ENCODE measurements at places on chromosomes 12 and 14.

GRCh38 chr12:14239350-14239934 is 126.0 kb upstream of the ATF7IP start:
- DNase-seq: peak; percentile 78

DNA sequence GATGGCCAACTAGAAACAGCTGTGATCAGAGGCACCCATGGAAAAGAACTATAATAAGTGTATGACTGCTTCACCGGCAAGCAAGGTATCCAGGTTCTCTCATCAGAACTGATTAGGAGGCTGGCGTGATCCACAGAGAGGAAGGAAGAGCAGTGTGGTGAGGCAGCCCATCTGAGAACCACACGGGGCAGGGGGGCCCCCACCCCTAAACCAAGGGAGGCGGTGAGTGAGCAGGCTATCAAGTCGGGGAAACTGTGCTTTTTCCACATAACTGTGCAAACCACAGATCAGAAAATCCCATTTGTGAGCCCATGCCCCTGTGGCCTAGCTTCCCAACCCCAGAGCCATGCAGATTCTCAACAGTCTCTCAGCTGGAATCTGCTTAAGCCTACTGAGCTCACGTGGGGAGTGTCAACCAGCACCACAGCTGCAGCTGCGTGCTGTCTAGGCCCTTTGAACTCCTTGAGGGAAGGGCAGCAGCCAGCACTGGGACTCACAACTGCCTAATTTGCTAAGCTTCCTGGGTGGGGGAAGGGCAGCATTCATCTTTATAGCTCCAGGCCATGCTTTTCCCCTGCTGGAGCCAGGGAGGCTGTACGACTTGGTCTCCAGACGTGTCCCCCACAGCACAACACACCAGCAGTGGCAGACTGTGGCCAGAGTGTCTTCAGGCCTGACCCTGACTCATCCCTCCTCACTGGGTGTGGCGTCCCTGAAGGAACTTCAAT is 444.4 kb upstream of the ATP2B1 start:
- no peak for DNase-seq

DNA sequence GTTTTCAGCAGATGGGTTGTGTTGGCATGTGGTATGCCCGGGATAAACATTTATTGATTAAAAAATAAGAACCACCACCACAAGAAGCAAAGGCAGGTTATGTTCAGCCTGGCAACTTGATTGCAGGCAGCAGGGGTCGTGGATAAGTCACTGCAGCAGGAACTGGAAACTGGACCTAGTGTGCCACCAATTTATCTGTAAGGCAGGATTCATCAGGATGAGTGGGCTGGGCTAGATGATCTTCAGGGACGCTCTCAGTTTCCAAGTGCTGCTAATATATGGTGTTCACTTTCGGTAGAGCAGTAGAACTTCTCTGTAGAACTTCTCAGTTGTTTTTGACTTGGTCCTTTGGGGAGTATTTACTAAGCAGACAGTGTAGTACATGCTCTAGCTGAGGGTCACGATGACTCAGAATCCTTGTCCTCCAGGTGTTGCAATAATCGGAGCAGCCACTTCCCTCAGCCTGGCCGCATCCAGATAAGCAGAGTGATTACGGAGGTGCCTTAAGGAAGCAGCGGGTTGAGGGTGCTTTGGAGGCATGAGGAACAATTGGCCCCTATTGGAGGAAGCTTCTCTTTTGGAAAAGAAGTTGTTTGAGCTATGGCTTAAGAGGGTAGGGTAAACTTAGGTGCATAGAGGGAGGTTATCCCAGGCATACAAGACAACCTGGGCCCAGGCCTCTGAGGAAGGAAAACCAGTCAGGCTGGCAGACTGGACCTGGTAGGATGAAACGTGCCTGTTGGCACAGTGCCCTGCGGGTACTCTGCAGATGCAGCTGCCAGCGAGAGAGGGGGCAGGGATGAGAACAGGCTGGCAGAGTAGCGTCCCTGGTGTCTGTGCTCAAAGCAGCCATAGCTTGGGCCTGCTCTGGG is 104.0 kb downstream of the GPR135 start:
- DNase-seq: peak; percentile 27

DNA sequence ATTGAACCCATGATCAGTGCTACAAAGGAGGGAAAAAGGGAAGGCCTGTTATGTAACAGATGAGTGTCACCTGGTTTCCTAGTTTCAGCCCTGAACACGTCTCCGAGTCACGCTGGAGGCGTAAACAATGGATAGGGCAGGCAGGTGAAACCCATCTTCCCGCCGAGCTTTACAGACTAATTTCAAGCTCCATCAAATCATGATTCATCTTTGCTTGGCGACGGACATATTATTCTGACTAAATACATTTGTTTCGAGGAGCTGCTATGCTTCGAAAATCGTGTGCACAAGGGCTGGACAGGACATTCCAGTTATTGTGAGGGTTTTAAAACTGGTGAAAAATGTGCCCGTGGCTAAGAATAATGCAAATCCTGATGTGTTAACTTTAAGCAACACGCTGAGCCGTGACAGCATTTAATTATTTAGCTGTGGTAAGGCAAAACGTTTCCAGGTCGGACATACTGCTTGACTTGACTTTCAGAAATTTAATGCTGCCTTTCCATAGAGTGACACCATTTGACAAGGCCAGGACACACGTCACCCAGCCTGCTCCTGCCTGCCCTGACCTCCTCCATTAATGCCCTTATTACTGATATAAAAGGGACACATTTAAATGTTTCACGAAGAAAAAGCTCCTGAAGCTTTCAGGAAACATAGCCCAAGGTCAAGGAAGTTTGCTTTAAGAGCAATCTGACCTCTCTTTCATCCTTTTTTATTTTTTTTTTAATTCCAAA is 1203.5 kb upstream of the TMEM132C start:
- DNase-seq: no peak

DNA sequence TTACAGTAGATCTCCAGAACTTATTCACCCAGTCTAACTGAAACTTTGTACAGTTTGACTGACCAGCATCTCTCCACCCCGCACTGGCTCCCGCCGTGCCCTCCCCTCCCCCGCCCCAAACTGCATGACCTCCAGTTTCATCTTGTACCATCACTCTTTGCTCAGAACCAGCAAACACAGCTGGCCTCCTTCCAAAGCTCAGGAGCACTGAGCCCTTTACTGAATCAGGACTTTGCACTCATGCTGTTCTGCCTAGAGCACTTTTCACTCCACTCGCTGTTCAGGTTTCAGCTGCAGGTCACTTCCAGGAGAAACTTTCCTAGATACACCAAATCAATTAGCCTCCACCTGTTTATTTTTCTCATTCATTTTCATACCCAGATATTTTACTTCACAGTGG is 455.3 kb upstream of the PDE3A start:
- DNase-seq: no peak

- peak; percentile 82 for DNase-seq
Observed at GRCh38 chr14:49962621-49963020, 69.7 kb downstream of the ARF6 start.

- DNase-seq: no peak
Observed at GRCh38 chr12:115798309-115798917, 479.1 kb downstream of the MED13L start.

DNA sequence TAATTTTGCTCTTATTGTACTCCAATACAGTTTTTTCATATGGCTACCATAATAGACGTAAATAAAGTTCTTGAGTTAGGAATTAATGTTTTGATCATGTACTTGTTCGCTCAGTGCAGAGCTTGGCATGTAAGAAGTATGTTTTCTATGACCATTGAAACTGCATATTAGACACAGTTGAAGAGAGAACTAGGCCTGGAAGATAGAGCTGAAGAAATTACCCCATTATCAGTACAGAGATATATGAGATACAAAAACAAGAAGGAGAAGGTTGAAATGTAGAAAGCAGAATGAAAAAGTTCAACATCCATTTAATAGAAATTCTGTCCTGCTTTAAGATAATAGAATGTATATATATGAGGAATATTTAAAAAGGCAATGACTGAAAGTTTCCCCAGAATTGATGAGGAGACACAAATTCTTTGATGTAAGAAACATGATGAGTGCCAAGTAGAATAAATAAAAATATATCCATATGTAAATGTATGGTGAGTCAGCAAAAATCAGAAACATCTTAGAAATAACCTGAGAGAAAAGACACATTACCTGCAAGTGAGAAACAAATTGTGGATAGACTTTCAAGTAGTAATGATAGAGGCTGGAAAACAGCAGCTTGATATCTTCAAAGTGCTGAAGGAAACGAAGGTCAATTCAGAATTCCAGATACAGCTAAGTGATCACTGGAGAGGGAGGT is 49.1 kb upstream of the ANO4 start:
- DNase-seq: no peak

GRCh38 chr14:73058922-73059673 is 764 bp downstream of the RBM25 start:
- DNase-seq: no peak

- no peak for DNase-seq
Observed at GRCh38 chr12:113678223-113679119, 206.8 kb upstream of the LHX5 start.

GRCh38 chr12:129701631-129702101 is 202.2 kb downstream of the TMEM132D start:
- DNase-seq: no peak

- DNase-seq: no peak
Observed at GRCh38 chr14:51862176-51862796, 1.9 kb downstream of the GNG2 start.

- peak; percentile 35 for DNase-seq
Observed at GRCh38 chr14:105860615-105861580, 334.5 kb downstream of the TMEM121 start.

- no peak for DNase-seq
Observed at GRCh38 chr12:46650688-46651087, 175.1 kb downstream of the SLC38A4 start.

- DNase-seq: no peak
Observed at GRCh38 chr12:3158851-3159465, 81.8 kb downstream of the TSPAN9 start.

DNA sequence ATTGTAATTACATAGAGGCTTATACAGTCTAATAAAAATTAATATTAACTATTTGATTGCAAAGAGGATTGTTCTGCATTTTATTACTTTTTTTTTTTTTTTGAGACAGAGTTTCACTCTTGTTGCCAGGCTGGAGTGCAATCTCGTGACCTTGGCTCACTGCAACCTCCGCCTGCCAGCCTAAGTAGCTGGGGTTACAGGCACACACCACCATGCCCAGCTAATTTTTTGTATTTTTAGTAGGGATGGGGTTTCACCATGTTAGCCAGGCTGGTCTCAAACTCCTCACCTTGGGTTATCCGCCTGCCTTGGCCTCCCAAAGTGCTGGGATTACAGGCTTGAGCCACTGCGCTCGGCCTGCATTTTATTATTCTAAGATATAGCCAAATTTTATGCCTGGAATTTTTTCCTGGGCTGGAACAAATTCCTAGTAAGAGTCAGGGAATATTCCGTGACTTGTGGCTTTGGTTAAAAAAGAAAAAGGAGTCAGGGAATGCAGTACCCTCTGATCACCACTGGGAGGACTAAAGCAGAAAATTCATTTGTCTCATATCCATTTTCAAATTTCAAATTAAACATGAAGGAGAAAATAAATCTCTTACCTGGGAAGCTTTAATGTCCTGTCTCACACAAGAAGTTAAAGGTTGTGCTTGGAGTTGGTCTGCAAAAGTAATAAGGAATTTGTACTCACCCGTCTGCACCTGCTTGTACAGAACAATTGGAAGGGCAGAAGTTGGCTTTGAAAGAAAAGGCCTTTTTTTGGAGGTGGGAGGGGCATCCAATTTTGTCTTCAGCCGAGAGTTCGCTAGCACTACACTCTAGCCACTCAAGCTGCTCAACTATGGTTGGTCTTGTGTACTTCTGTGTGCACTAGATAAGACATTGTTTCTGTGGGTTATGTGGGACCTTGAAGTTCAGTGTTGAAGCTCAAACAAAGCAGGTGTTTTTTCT is 8.7 kb downstream of the MARK3 start:
- no peak for DNase-seq

- no peak for DNase-seq
Observed at GRCh38 chr14:54427871-54428270, 13.3 kb downstream of the CNIH1 start.

GRCh38 chr12:57367121-57367520 is 63.7 kb downstream of the R3HDM2 start:
- no peak for DNase-seq

DNA sequence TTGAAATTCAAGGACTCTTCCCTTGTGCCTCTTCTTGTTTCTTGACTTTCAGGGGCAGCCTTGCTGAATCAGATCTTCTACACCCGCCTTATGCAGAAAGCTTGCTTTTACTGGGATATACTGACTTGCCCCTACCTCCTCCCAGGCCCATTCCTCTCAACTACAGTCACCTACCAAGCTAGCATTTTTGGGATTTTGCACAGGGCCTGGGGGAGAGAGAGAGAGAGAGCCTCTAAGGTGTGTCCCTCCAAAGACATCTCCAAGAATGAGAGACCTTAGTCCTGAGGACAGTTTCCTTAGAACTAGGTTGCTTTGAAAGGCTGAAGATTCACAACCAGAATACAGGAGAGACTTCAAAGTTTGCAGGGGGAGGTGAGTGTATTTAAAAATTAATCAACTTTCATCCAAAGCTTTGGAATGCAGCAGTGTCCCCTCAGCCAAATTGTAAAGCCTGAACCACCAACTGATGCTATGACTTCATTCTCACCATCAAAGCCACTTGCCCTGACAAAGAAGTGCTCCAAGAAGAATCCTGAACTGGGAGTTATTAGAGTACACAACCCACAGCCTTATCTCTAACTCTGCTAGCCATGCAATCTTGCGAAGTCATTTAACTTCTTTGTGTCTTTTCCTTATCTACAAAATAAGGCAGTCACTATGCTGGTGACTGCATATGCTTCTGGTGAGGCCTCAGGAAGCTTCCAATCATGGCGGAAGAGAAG is 96.1 kb upstream of the EGLN3 start:
- no peak for DNase-seq

All from GM12864 (cell line).